ENCODE measurements at places on chromosomes 3 and 15.

GRCh38 chr3:113125951-113126350 lies 85.4 kb upstream of the BOC start:
- no peak for DNase-seq

GRCh38 chr15:73264881-73265280 lies 103.9 kb downstream of the HCN4 start:
- DNase-seq = no peak

DNA sequence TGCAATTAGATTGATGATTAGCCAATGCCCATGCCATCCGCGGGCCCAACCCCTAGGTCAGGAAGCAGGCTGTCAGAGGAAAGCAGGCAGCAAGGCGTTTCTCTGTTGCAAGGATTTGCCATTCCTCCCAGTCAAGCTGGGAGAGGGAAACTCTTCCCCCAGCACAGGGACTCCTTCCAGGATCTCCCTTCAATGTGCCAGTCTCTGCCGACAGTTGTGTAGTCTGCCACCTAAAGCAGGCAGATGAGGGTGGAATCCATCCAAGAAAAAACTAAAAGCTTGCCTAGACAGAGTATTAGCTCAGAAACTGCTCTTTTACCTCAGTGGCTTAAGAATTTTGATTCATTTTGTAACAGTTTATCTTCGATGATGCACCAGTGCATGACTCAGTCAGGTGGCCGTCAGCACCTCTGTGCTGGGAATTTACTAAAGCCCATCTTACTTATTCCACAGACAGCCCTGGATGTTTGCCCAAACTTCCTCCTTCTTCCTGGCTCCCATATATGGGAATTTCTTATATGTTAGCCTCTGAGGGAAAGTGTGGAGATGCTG lies 501.5 kb upstream of the THBS1 start:
- no peak for DNase-seq

DNA sequence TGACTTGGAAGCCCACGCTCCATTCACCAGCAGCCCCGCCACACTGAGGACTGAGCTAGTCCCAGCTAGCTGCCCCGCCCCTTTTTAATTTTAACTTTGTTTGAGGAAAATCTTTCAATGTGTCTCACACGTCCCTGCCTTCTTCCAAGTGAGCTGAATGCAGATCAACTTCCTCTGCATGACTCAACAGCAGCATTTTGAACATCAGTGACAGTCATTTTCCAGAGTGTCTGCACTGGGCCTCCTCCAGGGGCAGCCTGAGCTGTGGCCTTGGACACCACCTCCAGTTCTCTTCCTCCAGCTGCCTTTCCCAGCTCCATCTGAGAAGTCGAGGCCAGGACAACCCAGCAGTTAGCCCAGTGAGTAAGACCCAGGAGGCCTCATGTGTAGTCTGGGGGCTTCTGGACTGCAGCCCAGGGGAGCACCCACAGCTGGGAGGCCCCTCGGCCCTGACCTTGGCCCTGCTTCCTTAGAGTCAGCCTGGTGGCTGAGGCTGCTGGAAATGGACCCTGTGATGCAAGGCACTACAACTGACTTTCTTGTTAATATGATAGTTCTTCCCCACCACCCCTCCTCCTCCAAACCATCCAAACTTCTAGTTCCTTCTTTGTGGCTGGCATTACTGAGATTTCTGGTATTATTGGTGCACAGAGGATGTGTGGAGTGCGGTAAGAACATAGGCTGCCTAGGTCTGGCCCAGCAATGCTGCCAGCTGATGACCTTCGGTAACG lies 21.4 kb upstream of the ESYT3 start:
- DNase-seq = no peak

DNA sequence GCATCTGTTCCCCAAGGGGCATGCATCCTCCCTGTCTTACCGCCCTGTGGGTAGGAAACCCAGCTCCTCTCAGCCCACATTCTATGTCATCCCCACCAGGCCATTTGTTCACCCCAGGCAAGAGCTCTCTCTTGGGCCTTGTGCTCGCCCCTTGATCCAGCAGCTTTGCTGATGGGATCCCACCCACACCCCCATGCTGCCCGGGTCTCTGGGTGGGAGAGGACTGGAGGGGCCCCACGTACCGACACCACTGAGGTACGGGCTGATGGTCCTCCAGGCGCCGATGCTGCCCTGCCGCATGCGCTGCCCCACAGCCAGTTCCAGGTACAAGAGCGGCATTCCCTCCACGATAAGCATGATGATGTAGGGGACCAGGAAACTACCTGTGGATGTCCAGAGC lies 14.5 kb downstream of the SLC6A20 start:
- no peak for DNase-seq

GRCh38 chr15:64355348-64355943 lies 527 bp downstream of the CSNK1G1 start:
- DNase-seq = no peak

GRCh38 chr3:15476378-15476777 lies 45.1 kb downstream of the COLQ start:
- DNase-seq = no peak

DNA sequence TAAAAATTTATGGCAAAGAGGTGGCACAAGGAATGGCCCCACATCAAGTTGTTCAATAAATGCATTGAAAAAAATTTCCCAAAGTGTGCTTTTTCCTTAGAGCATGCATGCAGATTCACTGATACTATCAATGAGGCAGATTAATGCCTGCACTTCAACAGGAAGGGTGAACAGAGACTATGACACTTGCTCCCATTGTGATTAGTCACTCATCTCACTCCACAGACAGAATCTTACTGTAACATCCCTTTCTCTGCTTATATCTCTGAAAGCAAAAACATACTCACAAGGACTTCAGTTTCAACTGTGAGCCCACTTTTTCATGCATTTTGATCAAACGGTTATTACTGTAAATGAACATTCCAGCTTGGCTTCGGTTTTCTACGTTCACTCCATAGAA lies 60.9 kb downstream of the MORC1 start:
- DNase-seq = no peak

DNA sequence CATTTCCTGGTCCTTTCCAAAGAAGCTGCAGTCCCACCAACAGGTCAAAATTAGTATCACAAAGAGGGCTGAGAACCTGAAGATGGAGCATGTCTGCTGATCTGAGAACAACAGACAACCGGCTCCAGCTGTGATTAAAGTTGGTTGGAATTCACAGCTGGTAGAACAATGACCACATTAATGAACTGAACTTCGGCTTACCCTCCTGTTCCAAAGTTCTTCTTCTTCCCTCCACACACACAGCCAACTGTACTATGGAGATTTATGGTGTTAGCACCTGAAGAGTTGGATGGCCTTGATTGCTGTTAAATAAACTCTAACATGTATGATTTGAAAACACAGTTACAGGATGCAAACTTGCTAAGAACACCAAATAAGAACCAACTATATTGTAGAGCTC lies 27.4 kb upstream of the ROPN1 start:
- no peak for DNase-seq
